Stimulated activated CD4-positive, alpha-beta T cell treated with anti-CD3 and anti-CD28 coated beads, Interleukin-12 subunit alpha, Interleukin-12 subunit beta, amount 100 ng/mL, for 48 hours (primary cell): ENCODE measurements at places on chromosomes 12 and 14.

DNA sequence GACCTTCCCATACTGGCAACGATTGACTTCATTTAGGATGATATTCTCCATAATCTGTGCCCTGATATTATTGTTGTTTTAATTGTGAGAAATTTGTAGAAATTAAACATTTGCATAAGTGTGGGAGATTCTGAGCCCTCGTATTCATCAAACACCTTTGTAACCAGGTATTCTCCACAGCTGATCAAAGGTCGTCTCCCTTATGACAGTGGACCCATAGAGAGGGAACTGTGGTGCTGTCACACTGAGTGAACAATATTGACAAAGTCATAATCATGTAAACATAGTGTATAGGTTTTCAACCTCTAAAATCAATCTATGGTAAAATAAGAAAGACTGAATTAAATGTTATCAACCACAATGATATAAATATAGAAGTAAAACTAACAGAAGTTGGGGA lies 14.9 kb upstream of the PLEKHG3 start:
- DNase-seq = no peak

- DNase-seq = no peak
Observed at GRCh38 chr12:104909761-104910160, 48.3 kb downstream of the SLC41A2 start.

GRCh38 chr14:73323896-73324399 lies 86.6 kb downstream of the PAPLN start:
- no peak for DNase-seq

GRCh38 chr12:54497883-54498282 lies 331 bp downstream of the NCKAP1L start:
- no peak for DNase-seq

- no peak for DNase-seq
Observed at GRCh38 chr14:59229653-59230406, 41.4 kb downstream of the DAAM1 start.

DNA sequence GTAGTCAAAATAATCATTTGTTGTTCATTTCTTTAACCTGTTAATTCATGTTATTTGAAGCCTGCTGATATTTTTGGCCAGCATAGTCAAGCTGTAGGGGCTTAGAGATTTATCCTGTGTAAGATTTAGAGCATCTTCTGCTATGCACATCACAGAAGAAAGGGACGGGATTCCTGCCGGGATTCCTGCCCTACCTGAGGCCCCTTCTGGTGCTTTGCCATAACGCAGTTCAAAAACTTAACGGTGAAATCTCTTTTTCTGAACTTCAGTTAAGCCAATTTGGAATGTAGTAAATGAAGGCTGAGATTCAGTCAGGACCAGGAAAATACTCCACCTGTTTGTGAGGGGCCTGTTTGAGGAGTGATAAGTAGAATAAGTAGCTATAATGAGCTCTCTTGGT lies 50.7 kb upstream of the TMEM260 start:
- no peak for DNase-seq

- DNase-seq = no peak
Observed at GRCh38 chr14:72743626-72744025, 150.3 kb downstream of the DPF3 start.

DNA sequence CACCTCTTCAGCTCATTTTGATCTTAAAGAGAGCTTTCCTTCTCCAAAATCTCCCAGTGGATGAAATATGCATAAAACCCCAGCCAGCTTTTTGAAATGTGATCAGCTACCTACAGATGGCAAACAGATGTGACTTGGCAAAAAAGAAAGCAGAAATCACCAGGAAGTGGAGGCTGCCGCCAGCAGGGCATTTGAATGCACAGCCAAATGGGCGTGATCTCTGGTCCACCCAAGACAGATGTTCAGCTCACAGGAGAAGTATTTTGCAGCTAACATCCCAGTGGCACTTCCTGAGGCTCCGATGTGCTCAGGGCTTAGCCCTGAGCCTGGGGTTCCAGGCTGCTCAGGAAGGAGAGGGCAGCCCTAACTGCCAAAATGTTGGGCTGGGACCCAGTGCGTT lies 78.3 kb downstream of the LGMN start:
- no peak for DNase-seq

DNA sequence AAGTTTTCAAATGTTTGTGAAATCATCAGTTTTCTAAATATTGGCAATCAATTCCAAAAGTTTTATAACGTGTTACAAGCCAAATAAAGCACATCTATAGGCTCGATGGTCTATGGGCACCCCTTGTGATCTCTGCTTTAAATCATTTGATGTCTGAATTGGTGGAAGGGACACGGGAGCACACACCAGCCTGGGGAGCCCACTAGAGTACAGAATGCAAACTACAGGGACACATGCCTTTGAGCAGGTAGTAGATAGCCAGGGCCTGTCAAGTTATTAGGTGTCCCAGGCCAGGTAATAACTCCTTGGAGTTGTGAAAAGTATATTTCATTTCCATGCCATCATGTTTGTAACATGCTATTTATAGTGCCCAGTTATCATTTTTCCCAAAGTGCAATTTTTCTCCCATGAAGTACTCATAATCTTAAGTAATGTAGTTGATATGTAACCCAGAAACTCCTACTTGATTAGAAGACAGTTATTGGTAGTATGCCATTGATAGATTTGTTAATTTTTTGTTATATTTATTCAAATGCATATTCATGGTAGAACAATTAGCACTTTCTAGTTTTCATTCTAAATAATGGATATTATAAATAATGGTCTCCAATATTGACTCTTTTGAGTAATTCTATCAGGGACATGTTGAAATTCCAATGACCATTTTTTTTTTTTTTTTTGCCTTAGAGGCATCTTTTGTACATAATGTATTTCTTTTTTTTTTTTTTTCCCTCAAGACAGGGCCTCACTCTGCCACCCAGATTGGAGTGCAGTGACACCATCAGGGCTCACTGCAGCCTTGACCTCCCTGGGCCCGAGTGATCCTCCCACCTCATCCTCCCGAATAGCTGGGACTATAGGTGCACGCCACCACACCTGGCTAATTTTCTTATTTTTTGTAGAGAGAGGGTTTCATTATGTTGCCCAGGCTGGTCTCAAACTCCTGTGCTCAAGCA lies 96.9 kb upstream of the FGD4 start:
- no peak for DNase-seq

- no peak for DNase-seq
Observed at GRCh38 chr12:31471051-31471450, 119.9 kb downstream of the DENND5B start.

- no peak for DNase-seq
Observed at GRCh38 chr12:22283508-22283907, 51.0 kb downstream of the ST8SIA1 start.

- DNase-seq = no peak
Observed at GRCh38 chr14:87030197-87030596, 962.8 kb downstream of the GALC start.

DNA sequence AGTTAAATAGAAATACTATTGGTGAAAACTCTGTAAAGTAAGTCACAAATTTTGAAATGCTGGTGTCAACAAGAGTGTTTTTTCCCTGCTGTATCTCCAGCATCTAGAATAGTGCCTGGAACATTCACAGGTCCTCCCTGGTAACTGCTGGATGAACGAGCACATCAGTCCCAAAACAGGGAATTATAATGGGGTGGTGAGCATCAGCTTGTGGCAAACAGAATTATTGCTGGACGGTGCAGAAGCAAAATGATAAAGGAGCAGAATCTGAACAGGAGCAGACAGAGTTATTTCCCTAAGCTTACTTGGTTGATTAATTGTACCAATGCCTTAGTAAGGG lies 129.9 kb downstream of the GRIP1 start:
- no peak for DNase-seq

DNA sequence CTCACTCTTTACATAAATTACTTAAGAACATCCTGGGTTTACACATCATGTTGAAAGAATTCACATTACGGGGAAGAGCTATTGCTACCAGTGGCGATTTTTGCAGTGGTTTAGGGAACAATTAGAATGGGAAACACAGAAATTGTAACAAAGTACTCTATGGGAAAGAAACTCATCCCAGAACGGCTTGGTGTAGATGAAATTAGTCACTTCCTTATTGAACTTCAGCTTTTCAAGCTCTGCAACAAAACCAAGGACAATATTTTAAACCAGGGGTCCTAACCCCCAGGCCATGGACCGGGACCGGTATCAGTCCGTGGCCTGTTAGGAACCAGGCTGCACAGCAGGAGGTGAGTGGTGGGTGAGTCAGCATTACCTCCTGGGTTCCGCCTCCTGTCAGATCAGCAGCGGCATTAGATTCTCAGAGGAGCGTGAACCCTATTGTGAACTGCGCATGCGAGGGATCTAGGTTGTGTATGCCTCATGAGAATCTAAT lies 32.3 kb upstream of the FICD start:
- DNase-seq = no peak

DNA sequence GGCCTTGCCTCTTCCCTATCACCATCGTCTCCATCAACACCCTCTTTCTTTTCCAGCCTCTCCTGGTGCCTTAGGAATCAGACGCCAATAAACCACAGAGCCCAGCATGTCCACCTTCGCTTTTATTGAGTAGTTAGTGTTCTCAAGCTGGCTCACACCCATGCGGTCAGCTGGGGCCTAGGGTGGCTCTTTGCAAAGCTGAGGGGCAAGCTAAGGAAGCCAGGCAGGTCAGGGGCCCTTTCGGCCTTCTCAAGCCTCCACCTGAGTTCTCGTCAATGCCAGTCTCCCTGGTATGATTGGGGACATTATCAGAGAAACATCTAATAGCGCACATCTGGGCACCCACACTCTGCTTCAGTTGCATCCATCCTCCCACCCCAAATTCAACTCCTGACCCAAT lies 737 bp upstream of the TEX52 start:
- DNase-seq = no peak

DNA sequence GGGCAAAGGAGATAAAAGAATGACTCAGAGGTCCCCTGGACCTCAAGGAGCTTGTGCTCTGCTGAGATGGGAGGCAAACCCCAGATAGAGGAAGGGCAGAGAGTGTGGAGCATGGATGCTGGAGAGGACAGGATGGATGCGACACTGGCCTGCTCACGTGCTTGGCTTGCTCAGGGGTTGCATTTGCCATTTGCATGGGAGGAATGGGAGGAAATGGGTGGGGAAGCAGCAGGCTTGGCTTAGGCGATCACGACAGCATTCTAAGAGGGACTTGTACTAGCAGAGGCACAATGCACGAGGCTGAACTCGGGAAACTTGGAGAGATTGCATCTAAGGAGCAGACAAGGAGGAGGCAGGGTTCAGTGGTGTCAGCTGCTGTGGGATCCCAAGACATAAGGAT lies 19.8 kb downstream of the CD9 start:
- DNase-seq = no peak

- DNase-seq = no peak
Observed at GRCh38 chr12:10012630-10013330, 2.4 kb downstream of the CLEC12B start.

DNA sequence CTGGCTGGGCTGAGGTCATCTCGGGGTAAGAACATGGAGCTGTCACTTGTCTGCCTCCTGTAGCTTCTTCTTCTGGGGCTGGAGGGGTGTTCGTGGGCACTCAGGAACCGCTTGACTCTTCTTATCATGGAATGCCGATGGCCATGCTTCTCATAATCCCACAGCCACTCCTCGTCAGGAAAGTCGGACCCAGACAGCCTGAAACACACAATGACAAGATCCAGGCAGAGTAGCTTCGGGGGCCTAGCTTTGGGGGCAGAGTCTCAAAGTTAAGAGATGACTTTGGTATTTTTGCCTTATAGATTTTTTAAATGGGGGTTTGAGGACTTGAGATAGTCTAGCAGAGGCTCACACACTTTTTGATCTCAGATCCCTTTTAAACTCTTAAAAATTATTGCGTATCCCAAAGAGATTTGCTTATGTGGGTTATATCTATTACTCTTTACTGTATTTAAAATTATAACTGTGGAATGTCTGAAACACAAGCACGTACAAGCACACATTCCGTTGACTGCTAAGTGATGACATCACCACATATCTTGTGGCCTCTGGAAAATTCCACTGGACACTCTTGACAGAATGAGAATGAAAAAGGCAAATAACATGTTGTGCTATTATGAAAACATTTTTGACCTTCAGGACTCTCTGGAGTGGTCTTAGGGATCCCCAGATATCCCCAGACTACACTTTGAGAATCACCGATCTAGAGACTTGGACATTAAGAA lies 43.3 kb downstream of the BEST3 start:
- no peak for DNase-seq

DNA sequence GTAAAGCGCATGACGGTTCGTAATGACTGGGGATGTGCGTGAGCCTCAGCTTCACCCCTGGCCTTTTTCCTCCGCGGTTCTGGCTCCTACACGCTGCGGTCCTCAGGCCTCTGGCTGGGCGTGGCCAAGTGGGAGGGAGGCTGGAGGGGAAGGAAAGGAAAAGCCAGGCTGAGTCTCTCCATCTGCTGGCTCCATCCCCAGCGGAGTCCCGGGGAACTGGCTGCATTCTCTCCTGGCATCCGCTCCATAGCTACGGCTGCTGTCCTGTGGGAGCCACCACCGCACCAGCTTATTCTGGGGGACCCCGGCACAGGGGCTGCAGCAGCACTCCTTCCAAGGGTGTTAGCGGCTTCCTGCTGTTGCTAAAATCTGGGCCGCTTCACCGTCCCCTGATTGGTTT lies 68.2 kb upstream of the SLC24A4 start:
- DNase-seq = no peak

GRCh38 chr12:99920353-99920960 lies 64.3 kb downstream of the ANKS1B start:
- DNase-seq = no peak

DNA sequence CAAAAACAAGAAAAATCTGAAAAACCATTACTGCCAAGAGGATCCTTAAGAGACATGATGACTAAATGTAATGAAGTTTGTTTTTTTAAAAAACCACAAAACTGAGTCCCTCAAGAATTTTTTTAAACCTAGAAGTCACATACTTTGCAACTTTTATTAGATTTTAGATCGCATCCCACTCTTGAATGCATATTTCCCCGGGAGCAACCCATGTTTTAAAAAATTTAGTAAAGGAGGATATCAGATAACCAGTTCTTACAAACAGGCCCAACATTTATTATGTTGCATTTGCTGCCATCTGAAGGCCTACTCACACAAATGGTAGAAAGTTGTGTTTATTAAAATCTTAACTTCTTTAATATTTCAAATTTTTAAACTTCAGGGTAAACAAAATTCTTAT lies 44.3 kb upstream of the CCT2 start:
- no peak for DNase-seq
